Astrocyte of the cerebellum (primary cell): ENCODE measurements at places on chromosomes 4 and X.

DNA sequence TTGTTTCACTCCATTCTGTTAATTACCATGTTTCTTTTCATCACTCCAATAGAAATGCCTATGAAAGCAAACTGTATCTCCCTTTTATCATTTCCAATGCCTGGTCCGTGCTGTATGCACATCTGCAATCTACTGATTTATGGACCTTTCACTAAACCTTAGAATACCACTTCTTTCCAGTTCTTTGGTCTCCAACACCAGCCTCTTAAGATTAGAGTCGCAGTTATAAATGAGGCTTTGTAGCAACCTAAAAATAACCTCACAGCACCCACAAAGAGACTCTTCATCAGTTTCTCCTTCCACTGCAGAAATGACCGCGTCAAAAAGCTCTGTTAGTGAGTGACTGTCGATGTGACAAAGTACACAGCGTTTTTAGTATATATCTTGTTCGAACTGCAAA, 282.6 kb downstream of the ADGRA3 start:
- DNase-seq, result no peak

DNA sequence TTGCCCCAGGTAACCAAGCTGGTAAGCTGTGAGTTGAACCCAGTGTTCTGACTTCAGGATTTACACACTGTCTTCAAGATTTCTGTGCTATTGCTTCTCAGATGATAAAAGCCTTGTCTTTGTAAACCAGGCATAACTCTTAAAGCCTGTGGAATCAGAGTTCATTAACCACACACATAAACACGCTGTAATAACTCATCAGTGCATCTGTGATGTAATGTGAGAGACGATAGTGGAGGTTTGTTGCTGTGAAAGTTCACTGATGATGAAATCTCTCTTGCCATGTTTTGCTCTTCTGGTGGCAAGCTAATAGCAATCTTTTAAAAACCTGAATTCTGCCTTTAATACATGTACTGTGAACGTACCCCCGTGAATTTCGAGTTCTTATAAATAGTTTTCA, 41.5 kb downstream of the CLCN4 start:
- DNase-seq, result no peak

GRCh38 chr4:2428496-2429213, 9.9 kb downstream of the CFAP99 start:
- DNase-seq, result no peak

DNA sequence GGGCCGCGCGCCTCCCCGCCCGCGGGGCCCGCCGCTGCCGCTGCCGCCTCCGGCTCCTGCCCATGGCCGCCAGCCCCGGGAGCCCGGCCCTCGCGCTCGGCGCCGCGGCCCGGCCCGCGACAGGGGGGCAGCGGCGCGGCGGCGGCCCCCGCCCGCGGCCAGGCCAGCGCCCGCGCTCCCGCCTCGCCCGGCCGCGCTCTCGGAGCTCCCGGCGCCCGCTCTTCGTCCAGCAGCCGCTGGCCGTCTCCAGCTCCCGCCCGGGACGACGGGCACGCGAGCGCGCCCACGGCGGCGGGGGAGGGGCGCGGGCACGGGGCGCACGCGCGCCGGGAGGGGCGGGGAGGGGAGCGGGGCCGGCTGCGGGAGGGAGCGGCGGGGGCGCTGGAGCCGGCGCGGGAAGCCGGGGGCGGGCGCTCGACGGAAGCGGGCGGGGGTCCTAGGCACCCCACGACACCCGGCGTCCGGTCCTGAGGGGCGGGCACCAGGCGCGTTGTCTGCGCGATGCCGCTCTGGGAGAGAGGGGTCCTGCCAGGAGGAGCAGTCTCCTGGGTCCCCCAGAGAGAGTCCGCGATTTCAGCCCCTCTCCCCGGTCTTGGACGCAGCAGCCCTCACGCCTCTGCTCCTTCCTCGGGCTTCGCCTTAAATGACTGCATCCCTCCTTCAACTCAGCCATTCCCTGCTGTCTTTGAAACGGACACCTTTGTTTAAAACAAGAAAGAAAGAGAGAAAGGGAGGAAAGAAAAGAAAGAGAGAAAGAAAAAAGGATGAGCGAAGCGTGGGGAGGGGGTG, 490 bp upstream of the PDZD4 start:
- DNase-seq, result no peak

GRCh38 chrX:15989716-15990115, 133.6 kb upstream of the GRPR start:
- DNase-seq, result no peak

- DNase-seq, result no peak
Observed at GRCh38 chrX:130418740-130419139, 17.0 kb downstream of the RBMX2 start.

- no peak for DNase-seq
Observed at GRCh38 chrX:77925764-77926163, 15.3 kb downstream of the ATP7A start.

GRCh38 chr4:112952313-112952700, 97.1 kb upstream of the ANK2 start:
- DNase-seq, result no peak

DNA sequence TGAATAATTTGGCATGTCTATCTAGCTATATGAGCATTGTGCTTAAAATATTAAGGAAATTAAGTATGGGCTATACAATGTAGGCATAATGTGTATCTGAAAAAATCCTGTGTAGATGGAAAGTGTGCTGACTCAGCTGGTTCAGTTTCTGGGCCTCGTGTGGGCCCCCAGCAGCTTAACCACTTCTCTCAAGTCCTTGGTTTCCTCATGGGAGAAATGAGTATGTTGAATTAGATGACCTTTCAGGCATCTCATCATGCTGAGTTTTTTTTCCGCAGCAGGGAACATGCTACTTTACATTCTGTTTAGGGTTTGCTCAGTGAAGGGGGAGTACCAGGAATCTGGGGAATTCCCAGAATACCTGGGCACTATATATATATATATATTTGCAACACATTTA, 30.5 kb downstream of the RHOH start:
- no peak for DNase-seq

DNA sequence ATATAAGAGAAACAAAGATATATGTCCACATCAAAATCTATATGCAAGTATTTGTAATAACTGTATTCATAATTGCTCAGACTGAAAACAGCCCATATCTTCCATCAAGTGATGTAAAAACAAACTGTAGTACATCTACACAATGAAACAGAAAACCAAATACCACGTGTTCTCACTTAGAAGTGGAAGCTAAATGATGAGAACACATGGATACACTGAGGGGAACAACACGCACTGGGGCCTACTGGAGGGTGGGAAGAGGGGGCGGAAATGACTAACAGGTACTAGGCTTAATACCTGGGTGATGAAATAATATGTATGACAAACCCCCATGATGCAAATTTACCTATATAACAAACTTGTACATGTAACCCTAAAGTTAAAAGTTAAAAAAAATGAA, 42.7 kb downstream of the UBA6 start:
- no peak for DNase-seq

- DNase-seq, result no peak
Observed at GRCh38 chrX:78555401-78555980, 103.6 kb downstream of the RTL3 start.

- DNase-seq, result no peak
Observed at GRCh38 chr4:164412246-164412645, 341.7 kb upstream of the SMIM31 start.

DNA sequence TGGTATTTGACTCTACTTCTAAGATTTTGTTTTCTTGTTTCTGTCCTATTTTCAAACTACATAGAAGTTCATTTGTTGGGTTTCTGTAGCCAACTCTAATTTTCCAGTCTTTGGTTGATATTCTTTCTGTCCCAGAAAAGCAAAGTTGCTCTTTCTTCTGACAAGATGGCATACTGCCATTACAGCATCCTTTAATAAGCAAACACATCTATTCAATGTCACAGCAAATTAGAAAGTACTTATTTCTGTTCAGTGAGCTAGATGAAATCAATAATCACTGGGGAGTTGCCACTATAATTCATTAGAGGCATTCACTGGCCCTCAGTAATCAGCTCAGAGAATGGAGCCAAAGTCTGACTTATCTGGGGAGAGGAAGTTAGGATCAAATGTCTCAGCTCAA, 1258.0 kb upstream of the IGFBP7 start:
- DNase-seq, result no peak

- no peak for DNase-seq
Observed at GRCh38 chrX:117641913-117642656, 474.5 kb downstream of the KLHL13 start.

DNA sequence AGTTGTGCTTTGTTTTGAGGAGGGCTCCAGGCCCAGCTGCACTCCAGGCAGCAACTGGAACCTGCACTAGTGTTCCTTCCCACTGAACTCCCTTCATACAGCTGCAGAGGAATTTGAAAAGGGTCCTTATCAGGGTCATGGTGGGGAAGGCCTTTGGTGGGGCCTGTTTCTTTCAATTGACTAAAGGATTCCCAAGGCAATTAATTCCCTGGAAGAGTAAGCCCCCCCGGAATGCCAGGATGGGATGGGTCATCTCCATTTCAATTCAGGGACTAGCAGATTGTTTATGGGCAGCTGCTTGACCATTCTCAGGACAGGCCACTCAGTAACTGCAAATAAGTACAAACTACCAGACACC, 45.3 kb downstream of the TSC22D3 start:
- no peak for DNase-seq

- no peak for DNase-seq
Observed at GRCh38 chr4:155883895-155884294, 17.8 kb upstream of the ASIC5 start.
